Activated naive CD4-positive, alpha-beta T cell treated with anti-CD3 and anti-CD28 coated beads for 36 hours (primary cell): ENCODE measurements at places on chromosomes 6 and 20. TPM values are rescaled to one million over a fixed set of nuclear protein-coding genes. Genes with fewer than 3 reads are reported as not detected.

GRCh38 chr20:23410916-23411695 is 10.2 kb downstream of the NAPB start:
- H3K27me3 ChIP-seq = no peaks in the 10 kb centered on the region
- peaks cover 40% of the 10 kb centered on the region for H3K4me1 ChIP-seq
- no peak overlapping the region for H3K27ac ChIP-seq
- no peak overlapping the region for H3K4me3 ChIP-seq
- no peak for DNase-seq
- peaks cover 3% of the 10 kb centered on the region for H3K36me3 ChIP-seq

GRCh38 chr20:63028461-63028921 is 21.7 kb upstream of the BHLHE23 start:
- H3K27me3 ChIP-seq = peaks cover 11% of the 10 kb centered on the region
- H3K4me1 ChIP-seq = peaks cover 25% of the 10 kb centered on the region
- H3K27ac ChIP-seq = no peak overlapping the region
- no peaks in the 10 kb centered on the region for H3K36me3 ChIP-seq
- DNase-seq = no peak

POM121L2 gene
- total RNA-seq = not detected

DNA sequence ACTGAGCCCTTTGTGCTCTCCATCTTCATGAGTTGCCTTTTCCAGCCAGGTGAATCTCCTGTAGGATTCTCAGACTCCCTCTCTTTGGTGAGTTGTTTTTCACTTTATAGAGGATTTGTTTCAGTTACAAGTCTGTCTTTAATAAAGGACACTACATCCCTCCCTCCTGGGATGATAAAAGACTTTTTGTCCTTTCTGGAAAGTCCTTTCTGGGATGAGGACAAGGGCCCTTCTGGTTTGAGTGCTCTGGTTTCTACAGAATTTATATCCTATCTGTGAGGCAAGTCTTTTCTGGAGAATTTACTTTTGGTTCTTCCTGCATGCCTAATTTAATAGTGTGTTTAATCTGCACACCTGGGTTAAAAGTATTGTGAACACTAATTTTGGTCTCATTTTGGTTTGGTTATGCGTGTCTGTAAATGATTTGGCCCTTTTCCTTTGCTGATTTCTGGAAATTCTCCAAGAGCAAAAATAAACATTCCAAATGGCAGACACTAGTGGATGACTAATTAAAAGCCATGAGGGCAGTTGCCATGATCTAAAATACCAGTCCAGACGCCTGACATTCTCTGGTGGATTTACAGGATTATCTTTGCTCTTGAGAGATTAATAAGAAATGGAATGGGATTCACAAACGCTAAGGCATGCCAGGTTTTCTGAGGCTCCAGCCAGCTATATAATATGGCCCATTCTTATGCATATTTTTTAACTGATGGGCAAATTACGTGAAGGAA is 44.8 kb downstream of the TCP11 start:
- no peaks in the 10 kb centered on the region for H3K4me1 ChIP-seq
- no peaks in the 10 kb centered on the region for H3K36me3 ChIP-seq
- no peaks in the 10 kb centered on the region for H3K27me3 ChIP-seq
- H3K27ac ChIP-seq = no peak overlapping the region
- no peak overlapping the region for H3K4me3 ChIP-seq

GRCh38 chr20:61939691-61940360 is 125.9 kb downstream of the TAF4 start:
- H3K27me3 ChIP-seq = peaks cover 2% of the 10 kb centered on the region
- H3K4me1 ChIP-seq = no peaks in the 10 kb centered on the region
- DNase-seq = no peak
- H3K27ac ChIP-seq = no peak overlapping the region
- no peaks in the 10 kb centered on the region for H3K36me3 ChIP-seq
- no peak overlapping the region for H3K4me3 ChIP-seq

DNA sequence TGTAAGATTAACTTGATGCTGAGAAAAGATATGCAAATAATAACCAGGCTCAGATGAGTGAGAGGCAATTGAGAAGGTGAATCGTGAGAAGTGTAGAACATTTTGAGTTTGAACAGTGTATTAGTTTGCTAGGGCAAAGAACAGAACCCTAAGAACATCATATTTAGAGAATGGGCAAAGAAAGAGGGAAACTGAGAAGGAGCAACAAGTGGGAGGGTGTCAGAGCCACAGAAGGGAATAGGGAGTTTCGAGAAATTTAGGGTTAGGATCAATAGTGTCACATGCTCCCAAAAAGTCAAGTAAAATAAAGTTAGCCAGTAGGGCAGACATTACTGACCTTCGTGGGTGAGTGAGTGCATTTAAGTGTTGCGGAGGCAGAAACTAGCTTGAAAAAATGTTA is 5.5 kb upstream of the FAXC start:
- no peak for DNase-seq
- H3K4me1 ChIP-seq = no peaks in the 10 kb centered on the region
- no peak overlapping the region for H3K27ac ChIP-seq
- peaks cover 42% of the 10 kb centered on the region for H3K27me3 ChIP-seq
- H3K4me3 ChIP-seq = no peak overlapping the region
- no peaks in the 10 kb centered on the region for H3K36me3 ChIP-seq

GRCh38 chr6:112362027-112362795 is 15.1 kb downstream of the RFPL4B start:
- H3K4me1 ChIP-seq = peaks cover 3% of the 10 kb centered on the region
- no peak overlapping the region for H3K4me3 ChIP-seq
- DNase-seq = no peak
- peaks cover 17% of the 10 kb centered on the region for H3K27me3 ChIP-seq

- no peaks in the 10 kb centered on the region for H3K36me3 ChIP-seq
- H3K4me1 ChIP-seq = no peaks in the 10 kb centered on the region
- H3K27ac ChIP-seq = no peak overlapping the region
- peaks cover 2% of the 10 kb centered on the region for H3K27me3 ChIP-seq
- DNase-seq = no peak
Observed at GRCh38 chr6:35164277-35164676, 23.1 kb upstream of the TCP11 start.

TOX2 gene
- 1.6 TPM for total RNA-seq

DNA sequence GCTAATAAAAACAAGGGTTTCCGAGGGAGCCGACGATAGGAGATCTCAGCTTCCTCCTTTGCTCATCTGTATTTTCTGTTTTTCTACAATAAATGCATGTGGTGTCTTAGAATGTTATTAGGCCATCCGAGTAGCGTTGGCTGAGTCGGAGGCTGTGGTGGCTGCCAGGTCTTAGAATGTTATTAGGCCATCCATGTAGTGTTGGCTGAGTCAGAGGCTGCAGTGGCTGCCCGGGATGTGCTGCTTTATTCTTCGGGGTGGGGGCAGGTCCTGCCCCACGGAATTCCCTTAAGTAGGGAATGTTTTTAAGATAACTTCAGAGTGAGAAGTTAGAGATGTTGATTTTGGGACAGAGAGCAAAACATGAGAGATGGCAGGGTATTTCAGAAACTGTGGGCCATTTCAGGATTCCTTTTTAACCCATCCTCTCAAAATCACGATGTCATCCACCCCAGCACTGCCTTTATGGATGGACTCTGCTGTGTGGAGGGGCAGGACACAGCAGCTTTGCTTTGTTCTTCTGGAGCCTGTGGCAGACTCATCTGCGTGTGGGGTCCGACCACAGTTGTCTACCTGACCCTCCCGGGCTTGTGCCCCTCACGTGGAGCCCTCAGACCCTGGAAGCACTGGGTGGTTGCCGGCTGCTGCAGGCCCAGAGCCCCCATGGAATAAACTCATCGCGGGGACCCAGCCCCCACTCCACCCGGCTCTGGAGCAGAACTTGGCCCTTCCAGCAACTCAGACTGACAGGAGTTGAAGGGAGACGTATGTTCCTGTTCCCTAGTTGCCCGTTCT is 20.4 kb downstream of the OSBPL2 start:
- no peak for DNase-seq
- no peak overlapping the region for H3K4me3 ChIP-seq
- H3K36me3 ChIP-seq = no peaks in the 10 kb centered on the region
- no peak overlapping the region for H3K27ac ChIP-seq
- H3K27me3 ChIP-seq = no peaks in the 10 kb centered on the region

MMUT gene
- 15.2 TPM for total RNA-seq

GRCh38 chr6:884570-884969 is 191.6 kb upstream of the EXOC2 start:
- H3K4me1 ChIP-seq = peaks cover 9% of the 10 kb centered on the region
- no peaks in the 10 kb centered on the region for H3K36me3 ChIP-seq
- H3K27ac ChIP-seq = no peak overlapping the region
- DNase-seq = no peak
- peaks cover 7% of the 10 kb centered on the region for H3K27me3 ChIP-seq

PBOV1 gene
- not detected for total RNA-seq

DNA sequence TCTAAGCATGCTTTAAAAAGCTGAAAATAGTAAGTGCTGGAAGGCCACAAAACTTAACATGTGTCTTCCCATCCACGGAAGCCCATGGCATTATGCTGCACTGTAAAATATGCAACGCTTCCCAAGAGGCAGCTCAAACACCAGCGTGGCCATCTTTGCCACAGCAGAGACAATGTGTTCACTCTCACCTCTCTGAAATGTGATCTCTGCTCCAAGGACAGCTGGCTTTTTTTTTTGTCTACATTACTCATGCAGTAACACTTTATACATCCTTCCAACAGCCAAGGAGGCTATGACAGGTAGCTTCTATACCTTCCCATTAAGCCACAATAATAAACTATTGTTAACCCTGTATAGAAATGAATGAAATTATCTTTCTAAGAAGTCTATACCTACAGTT is 49.2 kb downstream of the BLOC1S5 start:
- H3K27ac ChIP-seq = no peak overlapping the region
- no peak overlapping the region for H3K4me3 ChIP-seq
- no peaks in the 10 kb centered on the region for H3K27me3 ChIP-seq
- H3K4me1 ChIP-seq = peaks cover 8% of the 10 kb centered on the region
- H3K36me3 ChIP-seq = peaks cover 18% of the 10 kb centered on the region

DNA sequence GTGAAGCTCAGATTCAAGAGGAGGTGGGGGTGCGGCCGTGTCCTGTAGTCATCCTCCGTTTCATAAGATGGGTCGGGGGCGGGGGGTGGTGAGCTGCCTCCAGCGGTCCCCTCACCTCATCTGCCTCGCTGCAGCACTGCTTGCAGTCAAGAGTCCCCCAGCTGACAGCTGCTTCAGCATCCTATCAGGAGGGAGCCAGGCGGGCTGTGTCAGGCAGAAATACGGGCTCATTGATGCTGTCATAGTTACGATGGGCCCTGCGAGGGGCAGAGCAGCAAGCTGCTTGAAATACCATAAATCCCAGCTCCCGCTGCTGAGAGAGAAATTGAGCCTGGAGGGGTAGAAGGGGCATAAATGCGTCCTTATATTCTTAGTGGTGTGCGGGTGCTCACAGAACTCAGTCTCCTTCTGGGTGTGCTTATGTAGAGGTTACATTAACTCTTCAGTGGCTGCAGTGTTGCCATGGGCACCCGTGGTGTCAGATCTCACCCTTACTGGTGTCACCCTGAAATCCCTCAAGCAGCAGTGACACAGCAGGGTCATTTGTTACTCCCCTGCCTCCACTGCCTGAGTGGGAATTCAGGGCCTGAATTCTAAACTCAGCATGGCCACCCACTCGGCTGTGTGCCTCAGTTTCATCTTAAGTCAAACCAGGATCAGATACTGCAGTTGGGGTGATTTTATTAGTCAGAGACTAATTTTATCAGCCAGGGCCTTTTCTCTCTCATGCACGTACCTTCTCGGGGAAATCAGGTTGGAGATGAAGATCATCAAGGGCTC is 21.8 kb downstream of the CCDC167 start:
- no peaks in the 10 kb centered on the region for H3K4me1 ChIP-seq
- DNase-seq = no peak
- no peaks in the 10 kb centered on the region for H3K27me3 ChIP-seq
- H3K4me3 ChIP-seq = no peak overlapping the region
- no peak overlapping the region for H3K27ac ChIP-seq

DNA sequence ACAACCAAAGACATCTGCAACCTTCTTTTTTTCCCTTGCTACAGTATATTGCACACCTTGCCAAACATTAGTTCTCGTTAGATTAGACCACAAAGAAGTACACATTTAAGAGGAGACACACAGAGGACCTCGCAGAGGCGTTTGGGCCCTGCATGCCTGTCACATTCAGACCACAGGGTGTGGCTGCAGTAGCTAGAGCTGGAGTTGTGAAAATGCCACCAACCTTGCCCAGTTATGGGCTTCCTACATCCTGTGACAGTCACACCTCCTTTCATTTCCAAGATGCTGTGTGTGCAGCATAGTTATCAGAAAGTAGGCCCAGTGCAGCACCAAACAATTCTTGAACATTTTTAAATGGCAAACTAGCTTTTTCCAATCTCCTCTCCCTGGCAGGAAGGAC is 2.4 kb downstream of the SYNE1 start:
- H3K4me3 ChIP-seq = no peak overlapping the region
- peaks cover 7% of the 10 kb centered on the region for H3K4me1 ChIP-seq
- no peak for DNase-seq
- no peak overlapping the region for H3K27ac ChIP-seq
- H3K36me3 ChIP-seq = no peaks in the 10 kb centered on the region

EDN1 gene
- total RNA-seq = 0.15 TPM
